ENCODE measurements at places on chromosomes 6 and 20.

- no peak for DNase-seq
These were observed 110.8 kb upstream of the SCP2D1 start for GRCh38 chr20:18702736-18703135.

GRCh38 chr20:43749734-43750294, 23.0 kb upstream of the GTSF1L start:
- no peak for DNase-seq

DNA sequence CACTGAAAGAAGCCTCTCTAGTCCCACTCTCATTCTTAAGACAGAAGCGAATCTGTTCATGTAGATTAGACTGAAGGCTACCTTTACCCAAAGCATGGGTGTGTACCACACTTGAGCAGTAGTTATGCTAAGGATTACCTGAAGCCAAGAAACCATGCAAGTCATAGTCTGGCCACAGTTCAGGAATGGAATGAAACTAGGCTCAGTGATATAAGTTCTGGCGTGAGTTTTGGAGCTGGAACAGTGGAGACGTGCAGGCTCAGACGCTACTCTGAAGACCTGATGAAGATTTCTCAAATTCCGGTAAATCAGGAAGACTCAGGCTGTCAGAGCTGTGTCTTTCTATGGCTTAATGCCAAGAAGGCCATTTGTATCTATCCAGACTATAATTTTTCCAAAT, 219.9 kb downstream of the HDGFL1 start:
- DNase-seq, result no peak

- DNase-seq, result no peak
These were observed 231.7 kb downstream of the TAF4 start for GRCh38 chr20:61833807-61834610.

GRCh38 chr20:46722450-46722849, 13.0 kb downstream of the SLC2A10 start:
- no peak for DNase-seq

GRCh38 chr6:36361071-36361470, 24.4 kb upstream of the BNIP5 start:
- no peak for DNase-seq

DNA sequence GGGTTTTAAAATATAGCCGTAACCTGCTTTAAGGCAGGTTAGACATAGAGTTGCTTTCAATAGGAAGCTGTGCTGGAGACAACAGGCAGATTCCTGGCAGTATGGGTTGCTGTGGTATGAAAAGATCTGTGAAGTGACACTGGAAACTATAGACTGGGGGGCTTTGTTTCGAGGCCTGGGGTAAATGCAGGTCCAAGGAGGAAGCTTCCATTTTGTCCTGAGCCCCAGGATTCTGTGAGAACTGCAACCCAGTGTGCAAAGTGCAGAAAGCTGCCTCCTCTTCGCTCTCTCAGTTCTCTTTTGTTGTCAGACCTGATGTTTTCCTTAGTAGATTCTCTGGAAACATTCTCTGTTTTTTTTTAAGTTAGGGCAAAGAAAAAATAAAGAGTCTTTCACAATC, 86.9 kb downstream of the LYRM4 start:
- no peak for DNase-seq

DNA sequence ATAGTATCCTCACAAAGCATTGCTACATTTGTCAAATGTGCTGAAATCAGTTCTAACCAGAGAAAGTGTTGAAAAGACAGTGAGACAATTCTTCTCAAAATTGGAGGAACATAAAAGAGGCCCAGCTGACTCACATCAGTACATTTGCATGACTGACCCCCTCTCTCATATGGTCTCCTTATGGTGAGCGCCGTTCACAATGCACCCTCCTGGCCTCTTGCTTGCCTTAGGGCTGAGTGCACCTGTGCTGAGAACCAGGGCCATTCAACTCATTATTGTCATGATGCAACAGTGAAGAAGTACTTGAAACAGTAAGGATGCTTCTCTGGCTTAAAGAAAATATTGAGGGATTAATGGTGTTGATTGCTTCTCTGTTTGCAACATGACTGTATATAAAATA, 375.2 kb upstream of the AGPAT4 start:
- no peak for DNase-seq

GRCh38 chr20:13898012-13898612, 92.3 kb downstream of the SEL1L2 start:
- no peak for DNase-seq

DNA sequence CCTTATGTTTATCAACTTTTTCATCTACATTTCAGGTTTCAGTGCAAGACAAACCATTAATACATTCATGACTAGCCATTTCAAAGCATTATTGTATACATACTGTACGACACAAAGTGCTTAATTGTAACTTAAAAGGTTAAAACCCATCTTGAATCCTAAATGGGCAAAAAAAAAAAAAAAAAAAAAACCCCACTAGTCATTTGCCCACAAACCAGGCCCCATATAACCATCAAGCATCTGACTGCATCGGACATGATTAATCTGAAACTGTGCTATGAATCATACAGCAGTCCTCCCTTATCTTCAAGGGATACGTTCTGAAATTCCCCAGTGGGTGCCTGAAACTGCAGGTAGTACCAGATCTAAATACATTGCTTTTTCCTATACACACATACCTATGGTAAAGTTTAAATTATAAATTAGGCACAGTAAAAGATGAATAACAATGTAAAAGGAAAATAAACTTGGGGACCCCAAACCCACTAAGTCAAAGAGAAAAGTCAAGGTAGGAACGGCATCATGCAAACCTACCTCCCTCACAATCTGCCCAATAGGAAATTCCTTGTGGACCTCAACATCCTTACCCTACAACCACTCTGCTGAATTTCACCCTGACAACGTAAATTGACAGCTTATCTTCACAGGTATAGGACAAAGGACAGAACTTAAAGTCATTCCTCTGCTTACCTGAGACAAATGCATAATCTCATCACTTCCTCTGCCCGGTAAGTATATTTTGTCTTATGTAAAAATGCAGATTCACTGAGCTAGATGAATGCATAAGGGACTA, 14.3 kb downstream of the B4GALT5 start:
- DNase-seq, result no peak

DNA sequence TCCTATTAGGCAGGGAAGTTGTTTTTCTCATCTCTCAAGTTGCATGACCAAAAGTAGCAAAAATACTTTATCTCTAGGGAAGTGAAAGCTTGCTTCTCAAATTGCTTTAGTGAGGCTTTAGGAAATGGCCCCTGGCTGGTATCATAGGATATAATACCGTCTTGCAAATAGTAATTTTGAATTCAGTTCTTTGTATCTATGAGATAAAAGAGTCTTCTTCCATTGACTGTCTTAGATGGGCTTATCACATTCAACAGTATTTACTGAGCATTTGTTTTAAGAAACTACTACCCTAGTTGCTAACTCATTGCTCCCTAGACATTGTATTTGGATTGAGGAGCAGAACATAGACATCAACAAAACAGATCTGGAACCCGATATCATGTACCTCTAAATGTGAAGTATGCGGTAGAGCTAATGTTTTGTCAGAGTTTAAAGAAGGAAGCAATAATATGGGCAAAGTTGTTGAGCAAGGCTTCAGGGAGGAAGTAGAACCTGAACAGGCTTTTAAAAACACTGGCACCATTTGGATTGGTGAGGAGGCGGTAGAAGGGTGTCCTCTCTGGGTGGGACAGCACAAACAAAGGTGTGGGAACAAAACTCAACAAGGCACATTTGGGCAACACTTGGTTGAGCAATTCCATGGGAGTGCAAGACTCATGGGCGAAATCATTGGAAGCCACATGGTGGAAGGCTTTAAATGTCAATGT, 101.5 kb downstream of the SGK1 start:
- no peak for DNase-seq

DNA sequence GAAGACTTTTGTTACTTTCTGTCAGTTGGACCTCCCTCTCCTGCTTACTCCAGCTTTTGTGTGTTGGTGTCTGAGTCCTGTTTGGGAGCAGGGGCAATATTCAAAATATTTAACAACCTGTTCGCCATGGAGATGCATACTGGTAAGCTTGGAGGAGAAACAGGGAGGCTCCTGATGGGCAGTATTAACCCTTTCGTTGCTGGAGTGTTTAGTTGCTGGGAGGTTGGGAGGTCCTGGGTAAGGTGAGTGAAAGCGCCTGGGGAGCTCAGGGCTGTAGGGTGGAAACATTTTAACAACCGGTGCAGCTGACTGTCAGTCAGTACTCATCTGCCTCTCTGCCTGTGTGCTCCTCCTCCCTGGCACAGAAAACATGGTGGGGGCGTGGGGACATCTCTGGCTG, 4.2 kb downstream of the TULP1 start:
- no peak for DNase-seq

DNA sequence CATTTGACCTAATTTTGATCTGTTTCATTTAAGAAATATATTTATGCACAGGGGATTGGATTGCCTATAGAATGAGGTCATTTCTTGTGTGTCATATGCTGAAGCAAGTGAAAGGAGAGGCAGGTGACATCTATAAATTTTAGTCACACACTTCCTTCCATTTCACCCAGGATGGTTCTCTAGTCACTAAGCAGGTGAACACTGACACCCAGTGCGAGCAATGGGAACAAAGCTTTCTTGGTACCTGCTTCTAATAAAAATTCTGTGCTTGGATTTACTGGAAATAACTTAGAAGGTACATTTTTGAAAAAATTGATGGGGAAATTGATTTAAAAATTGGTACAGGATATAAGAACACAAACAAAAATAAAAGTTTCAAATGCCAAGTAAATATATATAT, 66.9 kb upstream of the MC3R start:
- DNase-seq, result no peak

GRCh38 chr6:165686596-165687365, 23.7 kb upstream of the PDE10A start:
- DNase-seq, result no peak

DNA sequence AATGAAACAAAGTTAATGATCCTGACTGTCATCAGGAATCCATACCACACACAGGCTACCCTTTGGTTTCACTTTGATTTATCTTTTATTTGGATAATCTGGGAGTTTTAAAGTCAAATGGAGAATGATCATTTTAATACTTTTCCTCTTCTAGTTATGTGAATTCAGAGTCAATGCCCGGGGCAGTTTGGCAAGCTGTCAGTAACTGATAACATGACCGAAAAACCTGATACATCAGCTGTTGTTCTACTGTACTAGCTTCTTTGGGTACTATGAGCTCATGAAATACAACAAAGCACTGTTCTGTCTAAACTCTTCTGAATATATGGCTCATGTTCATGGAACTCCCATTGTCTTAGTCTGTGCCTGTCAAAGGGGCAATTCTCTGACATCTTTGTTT, 30.2 kb downstream of the KLHL31 start:
- DNase-seq, result no peak

DNA sequence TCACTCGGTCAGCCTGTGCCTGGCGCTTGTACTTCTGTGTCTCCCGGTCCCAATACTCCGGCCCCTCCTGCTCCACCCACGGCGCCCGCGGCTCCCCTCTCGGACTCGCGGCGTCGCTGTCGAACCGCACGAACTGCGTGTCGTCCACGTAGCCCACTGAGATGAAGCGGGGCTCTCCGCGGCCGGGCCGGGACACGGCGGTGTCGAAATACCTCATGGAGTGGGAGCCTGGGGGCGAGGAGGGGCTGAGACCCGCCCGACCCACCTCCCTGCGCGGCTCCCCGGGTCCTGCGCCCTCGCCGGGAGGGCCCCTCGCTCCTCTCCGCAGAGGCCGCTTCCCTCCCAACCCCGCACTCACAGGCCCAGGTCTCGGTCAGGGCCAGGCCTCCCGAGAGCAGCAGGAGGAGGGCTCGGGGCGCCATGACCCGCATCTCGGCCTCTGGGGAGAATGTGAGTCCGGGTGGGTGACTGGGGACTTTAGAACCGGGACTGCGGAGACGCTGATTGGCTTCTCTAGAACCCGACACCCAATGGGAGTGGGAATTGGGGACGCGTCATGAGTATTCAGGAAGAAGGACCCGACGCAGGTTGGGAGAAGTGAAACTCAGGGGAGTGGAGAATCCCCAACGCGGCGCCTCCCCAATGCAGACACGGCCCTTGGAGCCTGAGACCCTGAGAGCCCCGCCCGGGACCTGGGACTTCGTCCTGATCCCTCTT, at the start of gene HLA-C:
Gene HLA-C, minus strand, starts transcription at position 452 of the 717 bp plus-strand sequence. Its CDS starts 21 bp downstream, at position 431.
- no peak for DNase-seq

- no peak for DNase-seq
These were observed 31.2 kb downstream of the GCNT2 start for GRCh38 chr6:10552270-10552810.

GRCh38 chr6:108531332-108531731, 29.4 kb upstream of the FOXO3 start:
- DNase-seq, result no peak

- DNase-seq, result no peak
These were observed 230.1 kb upstream of the MOCS1 start for GRCh38 chr6:40164345-40164755.

DNA sequence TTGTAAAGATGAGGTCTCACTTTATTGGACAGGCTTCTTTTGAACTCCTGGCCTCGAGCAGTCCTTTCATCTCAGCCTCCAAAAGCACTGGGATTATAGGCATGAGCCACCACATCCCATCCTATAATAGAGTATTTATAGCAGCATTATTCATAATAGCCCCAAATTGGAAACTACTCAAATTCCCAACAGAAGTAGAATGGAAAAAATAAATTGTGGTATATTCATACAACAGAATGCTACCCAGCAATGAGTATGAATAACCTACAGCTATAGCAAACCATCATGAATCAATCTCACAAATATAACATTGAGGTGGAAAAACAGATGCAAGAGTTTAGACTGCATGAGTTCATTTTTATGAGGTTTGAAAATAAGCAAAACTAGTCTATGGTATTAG, 84.8 kb upstream of the BTBD3 start:
- no peak for DNase-seq

DNA sequence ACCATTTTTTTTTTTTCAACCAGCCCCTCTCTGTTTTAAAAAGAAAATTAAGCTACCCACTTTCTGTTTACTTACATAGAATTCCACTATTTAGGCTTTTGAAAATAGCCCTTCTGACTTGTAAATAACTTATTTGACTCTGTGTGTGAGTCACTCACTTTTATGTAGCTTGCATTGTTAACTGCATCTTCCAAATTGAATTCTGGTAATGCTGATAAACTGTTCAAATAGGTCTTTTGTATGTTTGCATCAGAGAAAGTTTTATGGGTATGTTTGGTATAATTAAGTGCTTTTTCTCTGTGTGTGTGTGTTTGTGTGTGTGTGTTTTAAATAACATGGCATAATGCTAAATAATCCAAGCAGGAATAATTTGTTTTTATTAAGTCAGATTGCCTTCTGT, 360.1 kb downstream of the PLCB1 start:
- no peak for DNase-seq

- DNase-seq, result no peak
These were observed 21.5 kb downstream of the MAFB start for GRCh38 chr20:40667503-40667902.
